Stimulated activated CD8-positive, alpha-beta memory T cell treated with anti-CD3 and anti-CD28 coated beads, Interleukin-15, amount 100 ng/mL, for 4 hours (primary cell): ENCODE measurements at places on chromosomes 7 and 10.

- DNase-seq, result no peak
Observed at GRCh38 chr10:124131172-124131571, 37.8 kb upstream of the CHST15 start.

GRCh38 chr7:38141187-38141586, 36.9 kb upstream of the STARD3NL start:
- no peak for DNase-seq

DNA sequence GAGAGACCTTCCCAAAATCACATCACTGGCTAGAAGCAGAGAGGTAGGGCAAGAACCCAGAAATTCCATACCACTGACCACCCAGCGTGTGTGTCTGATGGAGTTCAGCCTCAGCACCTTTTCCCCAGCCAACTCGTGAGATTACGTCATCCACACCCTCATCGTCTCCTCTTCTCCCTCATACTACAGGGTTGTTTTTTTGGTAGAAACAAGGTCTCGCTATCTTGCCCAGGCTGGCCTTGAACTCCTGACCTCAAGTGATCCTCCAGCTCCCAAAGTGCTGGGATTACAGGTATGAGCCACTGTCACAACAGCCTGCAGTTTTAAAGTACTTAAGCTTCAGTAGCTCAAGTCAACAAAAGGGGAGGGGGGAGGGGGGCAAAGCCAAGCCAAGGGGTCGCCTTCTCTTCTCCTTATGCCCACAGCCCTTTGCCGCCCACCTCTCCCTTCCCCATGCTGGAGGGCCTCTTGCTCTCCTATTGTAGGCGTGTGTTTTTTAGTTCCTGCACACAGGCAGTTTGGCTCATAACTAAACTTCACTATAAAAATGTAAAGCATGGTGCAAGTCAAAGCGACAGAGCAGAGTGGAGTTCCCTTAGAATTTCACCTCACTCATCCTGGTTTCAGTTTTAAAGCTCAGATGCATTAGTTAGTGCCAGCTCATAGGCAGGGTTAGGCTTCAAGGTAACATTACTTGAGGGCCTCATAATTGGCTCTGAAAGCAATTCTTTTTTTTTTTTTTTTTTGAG, 5.2 kb upstream of the PRDX3 start:
- no peak for DNase-seq

- DNase-seq, result no peak
Observed at GRCh38 chr7:94129443-94130140, 125.4 kb upstream of the BET1 start.

DNA sequence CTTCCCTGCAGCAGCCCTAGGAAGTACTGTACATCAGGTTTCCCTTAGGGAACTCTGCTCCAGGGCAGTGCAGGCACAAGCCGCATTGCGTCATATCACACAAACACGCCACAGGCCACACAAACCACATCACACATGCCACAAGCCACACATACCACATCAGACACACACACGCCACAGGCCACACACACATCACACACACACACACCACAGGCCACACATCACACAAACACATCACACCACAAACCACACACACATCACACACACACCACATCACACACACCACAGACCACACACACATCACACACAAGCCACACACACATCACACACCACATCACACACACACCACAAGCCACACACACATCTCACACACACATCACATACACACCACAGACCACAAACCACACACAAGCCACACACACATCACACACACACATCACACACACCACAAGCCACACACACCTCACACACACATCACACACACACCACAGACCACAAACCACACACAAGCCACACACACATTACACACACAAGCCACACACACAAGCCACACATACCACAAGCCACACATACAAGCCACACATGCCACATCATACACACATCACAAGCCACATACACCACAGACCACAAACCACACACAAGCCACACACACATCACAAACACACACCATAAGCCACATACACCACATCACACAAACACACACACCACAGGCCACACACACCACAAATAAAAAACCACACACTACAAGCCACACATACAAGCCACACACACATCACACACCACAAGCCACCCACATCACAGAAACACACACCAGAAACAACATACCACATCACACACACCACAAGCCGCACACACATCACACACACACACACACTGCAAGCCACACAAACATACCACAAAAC, 53.4 kb downstream of the TMEM209 start:
- DNase-seq, result no peak

GRCh38 chr10:44004913-44005787, 356.5 kb upstream of the ZNF32 start:
- DNase-seq, result no peak

GRCh38 chr7:26091933-26092332, 60.1 kb upstream of the NFE2L3 start:
- DNase-seq, result no peak
